Stimulated activated CD4-positive, alpha-beta T cell treated with anti-CD3 and anti-CD28 coated beads, Interleukin-15, amount 100 ng/mL, for 1 hour (primary cell): ENCODE measurements at places on chromosomes 4 and X.

GRCh38 chrX:68652326-68653170 is 5.1 kb downstream of the STARD8 start:
- no peak for DNase-seq

- no peak for DNase-seq
Observed at GRCh38 chr4:104470770-104471169, 23.9 kb downstream of the CXXC4 start.

DNA sequence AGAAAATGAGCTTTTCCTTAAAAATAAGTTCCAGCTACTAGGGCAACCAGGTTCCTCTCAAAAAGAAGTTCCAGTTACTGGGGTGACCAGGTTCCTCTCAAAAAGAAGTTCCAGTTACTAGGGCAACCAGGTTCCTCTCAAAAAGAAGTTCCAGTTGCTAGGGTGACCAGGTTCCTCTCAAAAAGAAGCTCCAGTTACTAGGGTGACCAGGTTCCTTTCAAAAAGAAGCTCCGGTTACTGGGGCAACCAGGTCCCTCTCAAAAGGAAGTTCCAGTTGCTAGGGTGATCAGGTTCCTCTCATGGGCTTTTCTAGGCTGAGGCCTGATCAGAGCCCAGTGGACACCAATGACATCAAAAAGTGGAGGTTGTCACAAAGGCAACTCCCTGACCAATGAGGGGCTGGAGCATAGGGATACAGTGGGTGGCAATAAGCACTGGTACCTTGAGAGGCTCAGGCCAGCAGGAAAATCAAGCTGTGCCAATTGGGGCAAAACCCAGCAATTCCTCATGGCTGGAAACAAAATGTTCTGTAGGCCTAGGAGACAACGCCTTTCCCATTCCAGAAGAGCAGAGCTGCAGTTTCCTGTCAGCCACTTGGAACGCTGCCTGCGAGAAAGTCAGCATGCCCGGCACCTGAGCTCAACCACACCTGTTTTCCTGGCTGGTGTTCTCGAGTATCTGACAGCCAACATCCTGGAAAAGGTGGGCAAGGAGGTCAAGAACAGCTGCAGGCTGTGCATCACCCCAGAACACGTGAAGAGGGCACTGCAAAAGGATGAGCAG is 12.3 kb upstream of the SYTL5 start:
- no peak for DNase-seq

DNA sequence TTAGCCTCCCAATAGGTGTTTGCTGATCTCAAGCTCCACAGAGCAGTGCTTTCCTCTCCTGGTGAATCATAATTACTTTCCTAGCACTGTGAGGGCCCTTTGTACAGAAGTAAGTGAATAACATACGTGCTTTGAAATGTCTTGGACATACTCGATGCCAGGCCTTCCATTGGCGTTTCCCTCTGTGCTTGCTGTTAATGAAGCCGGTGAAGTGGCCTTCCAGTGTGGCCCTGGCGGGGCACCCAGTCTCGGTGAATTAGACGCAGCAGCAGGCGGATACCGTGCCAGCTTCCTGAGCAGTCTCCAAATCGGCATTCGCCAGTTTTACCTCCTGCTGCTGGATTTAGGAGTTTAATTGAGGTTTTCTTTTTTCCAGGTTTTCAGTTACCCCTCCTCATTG is 132.3 kb downstream of the HMX1 start:
- DNase-seq, result no peak

GRCh38 chr4:132123870-132124623 is 1025.0 kb upstream of the PCDH10 start:
- DNase-seq, result no peak

GRCh38 chr4:127777487-127777886 is 4.6 kb upstream of the HSPA4L start:
- DNase-seq, result no peak

DNA sequence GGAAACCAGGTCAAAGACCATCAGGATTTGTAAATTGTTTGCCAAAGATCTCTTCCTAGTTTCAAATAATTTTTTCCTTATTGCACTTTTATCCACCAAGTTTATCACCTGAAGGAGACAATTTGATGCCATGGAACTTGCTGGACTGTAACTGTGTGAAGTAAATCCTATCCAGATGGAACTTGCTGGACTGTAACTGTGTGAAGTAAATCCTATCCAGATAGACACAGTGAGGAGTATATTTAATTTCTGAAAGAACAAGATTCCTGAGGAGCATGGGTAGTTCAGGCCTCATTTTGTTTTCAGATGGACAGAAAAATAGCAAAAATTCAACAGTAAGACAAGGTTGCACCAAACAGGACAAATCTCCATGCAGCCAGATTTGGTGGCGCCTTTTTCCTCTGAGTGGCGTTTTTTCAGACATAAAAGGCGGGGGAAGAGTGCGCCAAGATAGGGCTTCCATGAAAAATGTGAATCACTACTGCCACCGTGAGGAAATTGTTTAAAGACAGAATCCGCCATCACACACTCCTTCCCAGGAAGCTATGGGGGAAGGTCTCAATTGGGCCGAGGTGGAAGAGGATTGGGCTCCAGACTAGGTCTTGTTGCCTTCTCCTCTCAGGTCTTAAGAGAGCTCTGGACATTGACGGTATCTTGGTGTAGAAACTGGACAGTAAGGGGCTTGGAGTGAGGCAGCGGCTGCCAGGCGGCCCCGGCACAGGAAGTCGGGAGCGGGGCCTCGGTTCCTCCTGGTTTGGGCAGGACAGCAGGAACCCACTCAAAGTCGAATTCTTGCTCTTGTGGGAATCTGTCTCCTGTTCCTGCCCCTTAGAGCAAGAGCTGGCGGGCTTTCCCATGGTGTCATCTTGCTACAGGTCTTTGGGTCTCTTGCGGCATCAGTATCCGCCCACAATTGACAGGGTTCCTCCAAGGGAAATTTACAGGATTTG is 234.7 kb downstream of the OR13H1 start:
- no peak for DNase-seq

- no peak for DNase-seq
Observed at GRCh38 chr4:45229206-45229605, 502.9 kb upstream of the GNPDA2 start.

GRCh38 chr4:183337833-183338232 is 15.6 kb upstream of the CLDN24 start:
- no peak for DNase-seq

DNA sequence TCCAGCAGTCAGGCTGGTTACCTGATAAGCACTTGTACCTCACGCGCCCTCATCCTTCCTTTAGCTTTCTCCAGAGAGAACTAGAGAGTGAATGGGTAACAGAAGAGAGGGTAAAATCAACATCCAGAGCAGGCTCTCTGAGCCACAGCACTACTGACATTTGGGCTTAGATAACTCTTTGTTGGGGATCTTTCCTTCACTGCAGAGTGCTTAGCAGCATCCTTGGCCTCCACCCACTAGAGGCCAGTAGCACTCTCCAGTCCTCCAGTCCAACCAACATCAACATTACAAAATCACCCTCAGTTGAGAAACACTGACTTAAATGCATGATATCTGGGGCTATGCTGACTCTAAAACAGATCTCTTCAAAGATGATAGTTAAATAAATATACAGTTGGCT is 220.7 kb downstream of the TACR3 start:
- DNase-seq, result no peak
